ENCODE measurements at places on chromosomes 2 and 18.

GRCh38 chr2:172693037-172693436, 42.6 kb upstream of the RAPGEF4 start:
- DNase-seq: peak; percentile 98

GRCh38 chr2:170878066-170878465, 51.0 kb upstream of the GORASP2 start:
- peak; percentile 28 for DNase-seq

DNA sequence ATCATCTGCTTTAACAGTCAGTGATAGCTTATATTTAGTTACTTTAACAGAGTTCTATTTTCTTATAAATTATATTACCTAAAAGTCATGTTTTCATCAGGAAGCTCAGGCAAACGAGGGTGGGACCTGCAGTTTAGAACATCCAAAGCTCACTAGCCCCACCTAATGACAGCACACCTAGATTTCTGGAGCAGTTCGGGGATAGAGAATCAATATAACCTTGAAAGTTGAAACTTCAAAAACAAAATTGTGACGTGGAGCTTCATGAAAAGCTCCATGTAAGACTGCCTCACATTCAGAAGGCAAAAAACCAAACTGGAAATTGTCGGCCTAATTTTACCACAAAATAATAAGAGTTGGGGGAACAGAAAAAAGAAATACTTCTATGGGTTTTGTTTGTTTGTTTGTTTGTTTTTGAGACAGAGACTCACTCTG, 185.9 kb upstream of the CCDC150 start:
- DNase-seq: peak; percentile 69

GRCh38 chr2:125397535-125398251, 1258.3 kb upstream of the GYPC start:
- no peak for DNase-seq

GRCh38 chr2:30981510-30981909, 156.7 kb downstream of the GALNT14 start:
- no peak for DNase-seq

DNA sequence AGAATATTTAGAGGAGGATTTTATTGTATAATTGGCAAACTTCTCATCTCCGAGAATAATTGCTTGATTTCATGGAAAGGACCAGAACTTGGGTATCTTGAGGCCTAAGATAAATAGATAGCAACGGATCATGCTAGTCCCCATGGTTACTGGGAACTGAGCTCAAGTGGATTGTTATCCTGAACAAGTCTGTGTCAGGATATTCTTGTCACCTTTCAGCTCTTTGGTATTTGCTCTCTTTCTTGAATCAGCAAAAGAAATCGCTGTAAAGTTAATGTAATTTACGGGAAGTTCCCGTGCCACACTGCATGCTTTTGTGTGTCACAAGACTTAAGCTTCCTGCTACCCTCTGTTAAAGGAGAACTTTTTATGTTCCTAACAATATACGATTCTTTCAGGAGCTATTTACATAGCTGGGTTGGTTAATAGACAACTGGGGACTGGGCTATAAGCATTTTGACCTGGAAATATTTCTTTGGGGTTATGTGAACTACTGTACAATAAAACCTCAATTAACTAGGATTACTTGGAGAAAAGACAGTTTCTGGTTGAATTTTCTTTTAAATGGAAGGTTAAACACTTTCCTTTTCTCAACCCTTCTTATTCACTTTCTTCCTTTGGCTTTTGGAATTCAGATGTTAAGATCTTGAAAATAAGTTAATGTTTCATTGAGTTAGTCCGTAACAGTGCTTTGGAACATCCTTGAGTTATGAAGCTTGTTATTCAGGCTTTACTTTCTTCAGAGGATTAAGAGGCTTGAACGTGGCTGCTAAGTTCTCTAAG, 151.2 kb downstream of the FMNL2 start:
- DNase-seq: no peak

DNA sequence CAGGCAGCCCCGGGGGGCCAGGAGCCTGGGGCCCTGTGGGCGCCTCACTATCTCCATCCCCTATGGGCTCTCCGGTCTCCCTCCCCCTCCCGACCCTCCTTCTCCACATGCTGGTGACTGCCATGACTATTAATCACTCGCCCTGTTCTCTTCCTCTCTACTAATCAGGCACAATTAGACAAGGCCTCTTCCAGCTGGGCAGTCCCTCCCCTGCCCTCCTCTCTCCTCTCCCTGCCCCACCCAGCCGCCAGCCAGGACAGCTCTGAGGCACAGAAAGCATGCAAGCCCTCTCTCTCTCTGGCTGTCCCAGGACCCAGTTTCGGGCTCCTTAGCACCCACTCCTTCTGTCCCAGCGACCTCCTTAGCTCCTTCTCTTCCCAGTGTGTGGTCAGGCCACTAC, 5.8 kb downstream of the ASIC4 start:
- DNase-seq: no peak

DNA sequence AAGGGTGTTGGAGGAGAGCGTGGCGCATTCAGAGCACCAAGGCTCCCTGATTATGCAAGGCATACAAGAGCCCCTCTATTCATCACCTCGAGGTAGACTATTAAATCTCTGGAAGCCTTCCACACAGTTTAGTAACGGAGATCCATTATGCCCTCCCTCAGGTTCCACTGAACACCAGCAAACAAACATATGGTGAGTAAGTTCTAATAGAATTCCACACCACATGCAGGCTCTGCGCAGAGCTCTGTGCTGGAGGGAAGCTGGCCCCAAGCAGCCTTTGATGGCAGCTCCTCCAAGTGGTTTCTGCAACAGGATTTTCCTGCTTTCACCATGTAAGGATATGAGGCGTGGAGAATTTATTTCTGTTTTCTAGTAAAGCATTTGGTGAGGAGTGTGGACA, 238.6 kb downstream of the C1D start:
- peak; percentile 73 for DNase-seq

- peak; percentile 23 for DNase-seq
Observed at GRCh38 chr2:27573452-27573851, 9.4 kb upstream of the ZNF512 start.

DNA sequence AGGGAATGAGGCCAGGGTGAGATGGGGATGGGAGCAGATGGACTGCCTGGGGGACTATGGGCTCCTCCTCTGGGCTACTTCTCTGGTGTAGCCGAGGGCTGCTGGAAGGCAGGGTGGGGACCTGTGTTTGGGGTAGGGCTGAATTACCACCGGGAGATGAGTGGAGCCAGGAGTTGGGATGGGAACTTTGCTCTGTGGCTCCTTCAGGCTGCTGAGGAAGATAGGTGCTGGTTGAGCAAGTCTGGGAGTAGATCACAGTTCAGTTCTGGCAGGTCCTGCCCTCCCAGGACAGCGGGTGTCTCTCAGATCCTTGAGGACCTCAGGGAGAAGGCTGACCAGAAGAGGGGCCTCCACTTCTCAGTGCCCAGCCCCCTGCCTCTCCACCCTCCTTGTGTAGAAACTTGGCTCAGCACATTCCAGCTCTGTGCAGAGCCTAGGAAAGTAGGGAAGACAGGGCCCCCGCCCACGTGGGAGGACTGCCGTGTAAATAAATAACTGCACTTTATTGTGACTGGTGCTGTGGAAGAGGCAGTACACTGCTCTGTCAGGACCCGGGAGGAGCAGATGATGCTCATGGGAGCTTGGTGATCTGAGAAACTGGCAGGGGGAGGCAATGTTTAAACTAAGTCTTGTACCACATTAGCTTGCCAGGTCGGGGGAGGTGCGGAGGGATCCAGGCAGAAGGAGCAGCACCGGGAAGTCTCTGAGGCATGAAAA, 15.3 kb downstream of the TET3 start:
- DNase-seq: no peak

DNA sequence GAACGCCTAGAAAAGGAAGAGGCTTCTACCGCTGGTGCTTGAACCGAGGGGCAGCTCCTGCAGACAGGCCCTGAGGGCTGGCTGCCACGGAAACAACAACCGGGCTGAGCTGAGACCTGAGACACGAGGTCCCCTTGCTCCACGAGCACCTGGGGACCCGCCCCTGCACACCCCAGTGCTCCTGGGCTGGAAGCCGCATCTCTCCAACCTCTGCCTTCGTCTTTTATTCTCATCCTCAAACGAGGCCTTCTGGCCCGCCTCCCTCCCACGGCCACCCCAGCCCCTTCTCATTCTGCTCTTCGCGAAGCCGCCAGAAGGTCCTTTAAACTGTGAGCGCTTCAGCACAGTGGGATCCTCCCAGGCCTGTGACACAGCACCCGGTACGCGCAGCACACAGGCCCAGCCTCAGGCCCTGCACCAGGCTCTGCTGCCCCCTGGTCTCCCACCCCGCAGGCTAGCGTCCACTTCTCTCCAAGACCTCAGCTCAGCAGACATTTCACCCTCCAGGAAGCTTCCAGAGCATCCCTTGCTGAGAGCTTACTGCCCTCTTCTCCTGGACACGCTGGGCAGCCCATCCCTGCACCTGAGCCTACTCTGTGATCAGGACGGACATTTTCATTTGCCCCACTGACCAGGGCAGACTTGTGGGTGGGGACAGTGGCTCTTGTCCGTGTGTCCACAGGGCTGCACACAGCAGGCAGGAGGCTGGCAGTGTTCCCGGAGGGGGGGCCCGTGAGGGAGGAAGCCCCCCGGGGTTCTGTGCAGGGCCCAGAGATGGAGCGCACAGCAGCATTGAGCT, 149.7 kb downstream of the PXDN start:
- DNase-seq: no peak

- DNase-seq: no peak
Observed at GRCh38 chr18:392928-393573, 107.5 kb downstream of the COLEC12 start.
